ENCODE measurements at places on chromosomes 16 and 17.

- DNase-seq: no peak
Observed at GRCh38 chr17:1730326-1731193, 6.1 kb downstream of the WDR81 start.

DNA sequence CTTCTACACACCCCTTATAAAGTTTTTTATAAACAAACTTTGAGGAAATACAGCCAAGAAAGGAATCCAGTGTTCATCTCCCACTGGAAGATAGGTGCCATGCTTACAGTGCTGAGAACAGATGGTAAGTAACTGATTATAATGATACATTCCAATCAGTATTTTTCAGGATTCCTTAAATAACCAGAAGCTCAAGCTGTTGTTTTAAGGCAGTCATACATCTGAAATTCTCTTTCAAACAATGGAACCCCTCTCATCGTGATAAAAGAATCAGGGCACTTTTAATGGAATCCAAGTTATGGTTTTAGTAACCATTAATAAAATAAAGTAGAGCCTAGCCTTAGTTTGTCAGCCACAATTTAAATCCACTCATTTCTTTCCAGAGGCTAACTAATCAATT is 56.1 kb upstream of the STAC2 start:
- no peak for DNase-seq

DNA sequence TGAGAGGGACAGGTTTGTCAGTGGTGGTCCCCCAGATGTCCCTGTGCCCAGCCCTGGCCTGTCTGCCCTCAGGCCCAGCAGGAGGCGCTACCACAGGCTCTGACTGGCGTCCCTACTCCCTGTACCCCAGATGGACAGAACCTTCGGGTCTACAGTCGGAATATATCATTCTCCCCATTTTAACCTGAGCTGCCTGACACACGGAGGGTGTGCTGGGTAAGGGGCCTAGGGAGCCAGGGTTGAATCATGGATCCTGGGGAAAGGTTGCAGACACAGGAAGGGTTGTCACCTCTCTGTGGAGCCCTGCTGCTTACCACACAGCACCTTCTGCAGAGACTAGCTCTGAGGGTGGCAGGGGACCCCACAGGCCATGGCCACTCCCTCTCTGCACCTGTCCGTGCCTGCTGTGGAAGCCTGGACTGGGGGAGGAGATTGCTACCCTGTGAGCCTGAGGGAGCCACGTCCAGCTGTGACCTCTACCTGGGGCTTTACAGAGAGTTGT is 162.2 kb upstream of the ZNF267 start:
- no peak for DNase-seq

DNA sequence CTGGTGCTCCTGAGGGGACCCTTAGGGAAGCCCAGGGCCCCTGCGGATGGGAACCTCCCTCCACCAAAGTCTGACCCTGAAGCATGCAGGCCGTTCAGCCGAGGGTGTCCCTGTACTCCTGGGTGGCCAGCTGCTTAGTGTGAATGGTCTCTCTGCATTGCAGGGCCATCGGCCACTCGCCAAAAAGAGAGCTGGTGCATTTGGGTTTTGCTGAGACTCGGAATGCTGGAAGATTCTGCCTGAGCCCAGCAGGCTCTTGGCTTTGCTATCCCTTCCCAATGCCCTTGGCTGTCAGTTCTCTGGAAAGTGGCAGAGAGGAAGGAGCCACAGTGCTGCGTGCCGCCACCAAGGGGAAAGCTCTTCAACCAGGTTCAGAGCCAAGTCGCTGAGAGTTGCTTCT is 2.8 kb downstream of the MEOX1 start:
- no peak for DNase-seq

GRCh38 chr17:75406222-75406615 is 741 bp upstream of the GRB2 start:
- DNase-seq: no peak

DNA sequence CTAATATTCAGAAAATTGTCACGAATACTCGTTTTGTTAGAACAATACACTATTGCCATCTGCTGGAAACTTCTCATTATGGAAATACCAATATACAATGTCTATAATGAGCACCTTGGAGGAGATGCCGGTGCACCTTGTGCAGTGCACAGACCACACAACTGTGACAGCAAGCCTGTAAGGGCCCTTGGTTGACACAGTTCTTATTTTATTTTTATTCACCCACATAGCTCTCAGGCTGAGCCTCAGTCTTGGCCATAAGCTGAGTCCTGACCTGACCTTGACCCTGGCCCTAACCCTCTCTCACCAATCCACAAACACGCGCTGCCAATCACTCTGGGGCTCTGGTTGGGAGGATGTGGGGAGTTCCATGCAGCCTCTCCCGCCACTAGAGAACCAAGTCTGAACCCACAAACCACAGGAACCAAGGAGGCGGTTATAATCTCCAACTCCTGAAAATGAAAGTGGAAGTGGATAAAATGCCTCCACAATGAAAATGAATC is 7.6 kb downstream of the AIPL1 start:
- no peak for DNase-seq

DNA sequence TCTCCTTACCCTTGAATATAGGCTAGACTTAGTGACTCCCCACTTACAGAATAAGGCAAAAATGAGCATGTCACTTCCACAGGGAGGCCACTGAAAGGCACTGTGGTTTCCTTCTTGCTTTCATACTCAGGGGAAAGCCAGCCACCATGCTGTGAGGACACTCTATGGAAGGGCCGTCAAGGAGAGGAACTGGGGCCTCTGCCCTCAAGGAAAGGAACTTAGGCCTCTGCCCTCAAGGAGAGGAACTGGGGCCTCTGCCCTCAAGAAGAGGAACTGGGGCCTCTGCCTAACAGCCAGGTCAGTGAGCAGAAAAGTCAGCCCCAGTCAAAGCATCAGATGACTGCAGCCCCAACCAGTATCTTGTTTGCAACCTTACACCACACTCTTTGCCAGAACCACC is 30.1 kb downstream of the VPS35 start:
- peak; percentile 4 for DNase-seq

GRCh38 chr17:14052886-14053615 is 16.3 kb upstream of the COX10 start:
- DNase-seq: no peak

DNA sequence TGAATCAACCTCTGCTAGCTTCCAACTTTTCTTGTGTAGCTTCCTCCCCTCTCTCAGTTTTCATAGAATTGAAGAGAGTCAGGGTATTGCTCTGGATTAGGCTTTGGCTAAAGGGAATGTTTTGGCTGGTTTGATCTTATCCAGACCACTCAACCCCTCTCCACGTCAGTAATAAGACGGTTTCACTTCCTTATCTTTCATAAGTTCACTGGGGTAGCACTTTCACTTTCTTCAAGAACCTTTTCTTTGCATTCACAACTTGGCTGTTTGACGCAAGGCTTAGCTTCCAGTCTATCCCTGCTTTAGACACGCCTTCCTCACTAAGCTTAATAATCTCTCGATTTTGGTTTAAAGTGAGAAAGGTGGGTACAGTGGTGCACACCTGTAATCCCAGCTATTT is 29.7 kb upstream of the OR1A2 start:
- no peak for DNase-seq

DNA sequence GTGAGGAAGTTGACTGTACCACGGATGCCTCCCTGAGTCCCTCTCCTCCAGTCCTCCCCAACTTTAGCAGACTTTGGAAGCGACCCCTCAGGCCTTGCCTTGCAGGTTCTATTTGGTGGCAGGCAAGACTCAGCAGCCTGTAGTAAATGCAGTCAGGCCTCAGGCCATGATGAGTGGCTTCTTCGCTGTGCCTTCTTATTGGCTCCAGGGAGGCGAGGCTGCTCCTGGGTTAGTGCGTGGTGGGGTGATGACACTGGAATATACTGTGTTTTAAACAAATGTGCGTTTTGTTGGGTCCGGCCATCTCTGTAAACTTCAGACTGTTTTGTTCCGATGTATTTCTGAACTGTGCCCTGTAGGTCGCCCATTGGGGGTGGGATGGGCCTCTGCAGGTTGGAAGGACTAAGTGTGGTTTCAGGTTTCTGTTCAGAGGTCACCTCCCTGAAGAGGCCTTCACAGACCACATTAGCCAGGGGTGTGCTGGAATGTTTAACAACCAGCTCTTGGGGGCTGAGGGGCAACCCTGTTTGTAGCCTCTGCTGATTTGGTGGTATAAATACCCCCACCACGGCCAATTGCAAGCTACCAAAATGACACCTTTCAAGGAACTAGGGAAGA is 62.5 kb downstream of the CYLD start:
- no peak for DNase-seq
